NCI-H1105 treated with DMSO at 0.1 percent for 48 hours (cell line): ENCODE measurements at places on chromosomes 2 and 18.

- DNase-seq = no peak
These were observed 289.9 kb upstream of the RBMS1 start for GRCh38 chr2:160783474-160783873.

GRCh38 chr2:226600802-226601201 is 198.8 kb downstream of the IRS1 start:
- no peak for DNase-seq

DNA sequence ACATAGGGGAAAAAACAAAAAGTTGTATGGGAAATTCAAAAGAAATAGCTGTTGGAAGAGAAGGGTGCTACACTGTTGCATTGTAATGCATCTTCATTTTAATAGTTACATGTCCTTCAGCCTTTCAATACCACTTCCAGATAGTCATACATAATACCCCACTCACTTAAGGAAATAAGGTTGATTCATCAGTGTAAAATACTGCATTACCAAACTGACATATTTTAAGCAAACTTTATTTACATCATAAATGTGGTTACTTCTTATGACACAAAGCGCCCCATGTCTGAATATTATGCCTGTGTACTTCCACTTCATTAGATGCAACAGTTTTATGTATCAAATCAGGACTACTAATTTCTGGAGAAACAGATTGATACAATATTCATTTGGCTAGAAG is 4.5 kb downstream of the RBMS1 start:
- DNase-seq = no peak

GRCh38 chr2:25336383-25336841 is 5.3 kb downstream of the DNMT3A start:
- DNase-seq = no peak

GRCh38 chr2:219002395-219003266 is 9.4 kb upstream of the CRYBA2 start:
- no peak for DNase-seq

GRCh38 chr2:67871686-67872412 is 191.0 kb downstream of the C1D start:
- DNase-seq = no peak

DNA sequence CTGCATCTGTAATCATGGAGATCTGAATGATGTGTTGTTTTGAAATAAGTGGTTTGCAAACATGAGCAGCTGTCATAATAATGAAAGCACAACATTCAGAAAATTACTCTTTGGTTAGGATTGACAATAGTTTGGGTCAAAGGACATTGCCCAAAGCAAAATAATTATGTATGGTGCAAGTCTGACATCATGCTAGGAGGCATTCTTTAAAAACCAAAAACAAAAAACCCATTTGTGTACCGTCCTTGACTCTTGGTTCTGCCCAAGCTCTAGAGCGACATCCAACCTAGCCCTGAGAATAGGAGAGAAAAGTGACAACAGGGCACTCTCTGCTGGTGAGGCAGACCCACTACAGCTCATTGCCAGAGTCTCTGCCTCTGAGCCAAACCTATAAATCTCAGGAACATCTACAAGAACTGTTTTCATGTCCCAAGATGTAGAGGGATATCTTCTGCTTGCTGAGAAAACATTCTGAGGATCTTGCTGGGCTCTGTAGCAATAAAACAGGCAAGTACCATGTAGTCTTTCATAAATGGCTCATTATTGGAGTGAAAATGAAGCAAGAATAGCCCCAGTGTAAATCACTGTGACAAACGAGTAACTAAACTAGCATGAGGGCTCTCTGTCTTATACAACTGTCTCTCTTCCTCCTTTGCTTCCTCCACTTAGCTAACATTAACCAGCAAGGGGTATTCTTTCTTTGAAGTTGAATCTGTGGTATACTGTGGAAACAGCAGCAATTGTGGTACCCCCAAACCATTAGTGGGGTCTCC is 266.8 kb upstream of the CXCR4 start:
- DNase-seq = peak; percentile 57

DNA sequence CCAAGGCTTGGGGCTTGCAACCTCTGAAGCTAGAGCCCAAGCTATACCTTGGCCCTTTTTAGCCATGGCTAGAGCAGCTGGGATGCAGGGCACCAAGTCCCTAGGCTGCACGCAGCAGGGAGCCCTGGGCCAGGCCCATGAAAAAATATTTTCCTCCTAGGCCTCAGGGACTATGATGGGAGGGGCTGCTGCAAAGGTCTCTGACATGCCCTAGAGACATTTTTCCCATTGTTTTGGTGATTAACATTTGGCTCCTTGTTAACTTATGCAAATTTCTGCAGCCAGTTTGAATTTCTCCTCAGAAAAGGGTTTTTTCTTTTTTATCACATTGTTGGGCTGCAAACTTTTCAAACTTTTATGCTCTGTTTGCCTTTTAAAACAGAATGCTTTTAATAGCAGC is 56.9 kb upstream of the LHCGR start:
- DNase-seq = no peak

GRCh38 chr2:169573974-169574299 is 272 bp upstream of the FASTKD1 start:
- DNase-seq = no peak

GRCh38 chr18:70622622-70623419 is 334.0 kb downstream of the SOCS6 start:
- DNase-seq = no peak

- peak; percentile 65 for DNase-seq
These were observed 81.0 kb downstream of the TAF4B start for GRCh38 chr18:26307161-26307773.

- DNase-seq = no peak
These were observed 1106.6 kb upstream of the FAM98A start for GRCh38 chr2:34705551-34706247.

DNA sequence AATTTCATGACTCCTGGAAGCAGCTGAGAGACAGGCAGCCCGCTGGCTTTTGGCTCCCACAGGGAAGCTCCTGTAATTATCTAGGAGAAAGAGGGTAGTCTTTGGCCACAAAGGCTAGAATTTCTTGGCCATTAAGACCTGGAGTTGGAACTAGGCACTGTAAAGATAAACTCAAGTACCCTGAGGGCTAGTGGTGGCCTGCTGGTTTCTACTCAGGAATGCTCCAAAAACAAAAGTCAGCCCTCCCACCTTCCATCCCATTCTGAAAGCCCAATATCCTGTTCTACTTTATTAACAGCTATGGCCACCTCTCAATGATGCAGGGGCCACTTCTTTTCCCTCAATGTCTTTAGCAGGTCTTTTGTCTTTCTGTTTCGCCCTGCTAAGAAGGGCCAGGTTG is 34.0 kb upstream of the CYP26B1 start:
- no peak for DNase-seq

- no peak for DNase-seq
These were observed 115.0 kb downstream of the THADA start for GRCh38 chr2:43480874-43481273.

DNA sequence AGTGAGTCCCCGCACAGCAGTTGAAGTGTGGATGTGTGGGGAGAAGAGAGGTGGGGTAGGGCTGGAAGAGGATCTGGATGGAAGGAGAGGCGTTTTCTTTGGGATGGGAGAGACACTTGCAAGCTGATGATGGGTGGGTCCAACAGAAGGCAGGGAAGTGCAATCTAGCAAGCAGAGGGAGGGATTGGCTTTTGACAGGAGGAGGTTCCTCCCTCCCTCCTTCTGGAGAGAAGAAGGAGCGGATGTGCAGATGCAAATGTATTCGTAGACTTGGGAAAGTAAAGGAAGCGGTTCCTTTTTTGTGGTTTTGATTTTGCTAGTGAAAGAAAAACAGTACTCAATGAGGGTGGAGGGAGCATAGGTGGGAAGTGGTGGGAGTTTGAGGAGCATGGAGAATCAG is 48.9 kb downstream of the LAMA3 start:
- no peak for DNase-seq

GRCh38 chr2:217976301-217976700 is 26.5 kb downstream of the TNS1 start:
- no peak for DNase-seq

DNA sequence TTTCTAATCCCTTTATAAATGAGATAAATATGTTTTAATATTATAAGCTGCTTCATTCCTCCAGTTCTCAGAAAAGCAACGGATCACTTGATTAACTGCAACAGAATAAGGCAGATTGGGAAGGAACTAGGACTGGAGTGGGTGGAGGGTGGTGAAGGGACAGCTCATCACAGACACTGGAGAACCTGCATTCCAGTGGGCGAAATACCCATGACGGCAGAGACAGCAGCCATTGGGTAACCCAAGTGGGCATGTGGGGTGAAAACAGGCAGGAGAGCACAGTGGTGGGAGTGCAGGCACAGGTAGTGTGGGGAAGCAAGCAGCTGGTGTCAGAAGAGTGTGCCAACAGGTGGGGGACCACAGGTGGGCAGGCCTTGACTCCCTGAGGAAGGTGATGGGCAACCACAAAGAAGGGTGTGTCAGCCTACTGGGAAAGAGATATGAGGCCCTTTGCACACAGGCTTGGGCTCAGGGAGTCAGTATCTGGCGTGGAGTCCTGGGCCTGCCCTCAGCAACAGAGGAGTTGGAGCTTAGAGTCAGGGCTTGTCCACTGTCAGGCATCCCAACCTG is 27.2 kb downstream of the DPYSL5 start:
- DNase-seq = no peak

GRCh38 chr2:157751462-157752058 is 122.9 kb upstream of the ACVR1C start:
- DNase-seq = no peak

DNA sequence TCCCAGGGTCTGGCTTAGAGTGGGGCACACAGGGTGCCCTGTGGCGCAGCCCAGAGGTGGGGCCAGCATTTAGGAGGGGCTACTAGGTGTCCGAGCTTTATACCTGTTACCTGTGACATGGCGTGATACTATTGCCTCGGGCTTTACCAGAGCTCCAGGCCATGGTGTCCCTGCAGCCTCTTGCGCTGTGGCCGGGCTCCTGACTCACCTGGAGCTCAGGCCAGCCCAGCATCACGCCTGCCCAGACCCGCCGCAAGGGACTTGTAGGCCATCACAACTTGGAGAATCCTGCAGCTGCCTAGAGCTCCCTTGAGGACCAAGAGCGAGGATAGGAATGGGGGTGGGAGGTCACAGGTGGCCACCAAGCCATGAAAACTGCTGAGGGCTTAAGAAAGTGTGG is 8.0 kb downstream of the INHBB start:
- no peak for DNase-seq

DNA sequence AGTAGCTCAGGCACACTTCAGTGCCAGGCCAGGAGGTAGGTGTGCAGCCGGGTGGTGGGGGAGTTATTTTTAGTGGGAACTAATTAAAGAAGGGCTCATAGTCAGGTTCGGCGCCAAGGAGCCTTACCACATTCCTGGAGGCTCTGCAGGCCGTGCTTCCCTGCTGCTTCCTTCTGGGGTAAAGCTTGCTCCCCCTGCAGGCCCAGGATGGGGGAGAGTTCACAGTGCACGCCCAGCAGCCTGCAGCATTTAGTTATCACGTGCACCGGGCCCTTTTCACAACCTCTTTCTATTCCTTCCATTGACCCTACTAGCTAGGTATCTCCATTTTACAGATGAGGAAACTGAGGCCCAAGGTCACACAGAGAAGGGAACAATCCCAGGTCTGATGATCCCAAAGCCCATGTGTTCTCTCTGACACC is 2.5 kb downstream of the KCNF1 start:
- no peak for DNase-seq

DNA sequence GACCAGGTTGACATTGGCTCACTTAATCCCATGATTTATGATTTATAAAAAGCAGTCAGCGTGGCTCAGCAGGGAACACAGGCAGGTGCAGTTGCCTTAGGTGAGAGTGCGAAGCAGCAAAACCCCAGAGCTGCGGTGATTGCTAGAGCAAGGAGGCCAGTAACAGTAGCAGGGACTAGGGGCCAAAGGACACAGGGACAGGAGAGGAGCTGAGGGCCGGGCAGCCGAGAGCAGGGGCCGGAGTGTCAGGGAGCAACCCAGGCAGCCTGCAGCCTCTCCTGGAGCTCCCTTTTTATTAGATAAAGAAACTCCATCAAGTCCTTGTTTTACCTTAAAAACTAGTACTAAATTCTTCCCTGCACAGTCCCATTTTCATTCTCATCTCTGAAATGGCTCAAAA is 4.3 kb downstream of the MC2R start:
- no peak for DNase-seq

GRCh38 chr2:38615237-38615636 is 12.5 kb upstream of the HNRNPLL start:
- no peak for DNase-seq

DNA sequence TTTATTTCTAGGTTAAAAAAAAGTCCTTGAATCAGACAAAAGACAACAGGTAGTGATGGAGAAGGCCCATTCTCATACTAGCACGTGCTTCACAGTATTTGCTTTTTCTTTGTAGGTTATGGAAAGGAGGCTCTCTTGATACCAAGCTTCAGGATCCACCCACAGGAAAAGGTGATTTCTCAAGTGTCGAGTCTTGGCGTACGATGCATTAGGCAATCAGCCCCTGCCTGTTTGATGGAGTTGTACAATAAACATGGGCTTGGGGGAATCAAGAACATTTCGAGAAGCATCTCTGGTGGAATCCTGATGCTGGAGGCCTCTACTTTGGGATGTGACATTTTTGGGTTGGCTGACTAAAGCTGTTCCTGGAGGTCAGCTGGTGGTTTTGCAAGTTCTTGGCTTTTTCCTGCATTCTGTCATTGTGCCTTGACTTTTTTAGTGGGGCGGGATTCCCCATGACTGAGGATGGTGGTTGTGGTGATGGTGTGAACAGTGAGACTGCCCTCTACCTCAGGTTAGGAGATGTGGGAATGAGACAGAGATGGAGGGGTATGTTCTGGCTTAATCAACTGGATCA is 231.5 kb upstream of the SPRED2 start:
- DNase-seq = no peak

DNA sequence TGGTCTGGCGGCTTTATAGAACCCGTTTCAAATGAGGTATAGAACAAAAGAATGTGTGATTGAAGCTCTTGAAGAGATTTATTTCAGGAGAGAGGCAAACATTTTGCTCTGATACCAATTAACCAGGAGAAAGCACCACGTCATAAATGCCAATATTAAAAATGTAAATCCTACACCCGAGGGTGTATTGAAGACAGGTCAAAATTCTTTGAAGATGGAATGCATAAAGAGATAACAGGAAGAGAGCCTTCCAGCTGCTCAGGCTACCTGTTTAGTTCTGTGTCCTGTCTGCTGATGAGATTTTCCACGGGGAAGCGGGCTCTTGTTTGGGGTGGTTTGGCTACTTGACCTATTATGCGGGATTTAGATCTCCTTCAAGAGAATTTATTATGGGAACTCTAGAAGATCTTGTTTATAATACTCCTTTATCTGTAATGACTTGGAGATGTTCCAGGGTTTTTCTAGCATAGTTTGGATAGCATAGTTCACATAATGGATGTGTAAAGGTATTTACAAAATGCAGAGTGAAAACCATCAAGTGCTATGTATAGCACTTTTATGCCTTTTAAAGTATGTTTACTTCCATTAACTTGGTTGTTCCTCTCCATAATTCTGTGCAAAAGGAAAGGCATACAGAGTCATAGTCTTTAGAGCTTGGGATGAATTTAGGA is 204.5 kb upstream of the SPRED2 start:
- no peak for DNase-seq

GRCh38 chr2:235265348-235265965 is 228.4 kb upstream of the AGAP1 start:
- no peak for DNase-seq

- no peak for DNase-seq
These were observed 25.4 kb downstream of the PTPRM start for GRCh38 chr18:7592305-7593071.

- DNase-seq = peak; percentile 59
These were observed 125.5 kb upstream of the ZNF516 start for GRCh38 chr18:76620321-76621170.

- DNase-seq = no peak
These were observed 31.3 kb upstream of the AFTPH start for GRCh38 chr2:64492821-64493220.

GRCh38 chr2:208222351-208222750 is 32.5 kb downstream of the IDH1 start:
- no peak for DNase-seq

GRCh38 chr2:23513872-23514793 is 129.2 kb downstream of the KLHL29 start:
- DNase-seq = peak; percentile 18
